ENCODE measurements at places on chromosomes 1 and 21.

- no peak for DNase-seq
Observed at GRCh38 chr1:83997631-83998030, 1.3 kb downstream of the TTLL7 start.

GRCh38 chr1:181120924-181121323, 32.4 kb downstream of the IER5 start:
- DNase-seq: no peak

GRCh38 chr1:30314591-30314990, 408.8 kb downstream of the MATN1 start:
- no peak for DNase-seq

- no peak for DNase-seq
Observed at GRCh38 chr1:107138767-107139445, 1.9 kb upstream of the NTNG1 start.

DNA sequence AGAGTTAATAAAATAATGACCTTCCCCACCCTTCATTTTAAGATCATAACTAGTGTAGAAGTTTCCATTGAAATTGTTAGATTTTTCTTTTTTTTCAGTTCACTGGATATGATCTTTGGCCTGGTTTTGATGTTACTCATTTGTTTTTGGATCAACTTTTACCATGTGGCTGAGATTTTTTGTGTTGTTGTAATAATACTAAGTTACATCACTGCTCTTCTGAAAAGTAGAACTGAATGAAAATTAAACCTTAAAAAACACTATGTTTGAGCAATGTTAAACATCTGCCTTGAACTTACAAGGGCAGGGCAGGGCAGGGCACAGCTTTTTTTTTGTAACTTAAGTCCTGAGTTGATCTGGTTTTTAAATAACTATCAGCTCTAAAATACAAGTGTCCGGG, 204.8 kb upstream of the ADAMTS5 start:
- no peak for DNase-seq

DNA sequence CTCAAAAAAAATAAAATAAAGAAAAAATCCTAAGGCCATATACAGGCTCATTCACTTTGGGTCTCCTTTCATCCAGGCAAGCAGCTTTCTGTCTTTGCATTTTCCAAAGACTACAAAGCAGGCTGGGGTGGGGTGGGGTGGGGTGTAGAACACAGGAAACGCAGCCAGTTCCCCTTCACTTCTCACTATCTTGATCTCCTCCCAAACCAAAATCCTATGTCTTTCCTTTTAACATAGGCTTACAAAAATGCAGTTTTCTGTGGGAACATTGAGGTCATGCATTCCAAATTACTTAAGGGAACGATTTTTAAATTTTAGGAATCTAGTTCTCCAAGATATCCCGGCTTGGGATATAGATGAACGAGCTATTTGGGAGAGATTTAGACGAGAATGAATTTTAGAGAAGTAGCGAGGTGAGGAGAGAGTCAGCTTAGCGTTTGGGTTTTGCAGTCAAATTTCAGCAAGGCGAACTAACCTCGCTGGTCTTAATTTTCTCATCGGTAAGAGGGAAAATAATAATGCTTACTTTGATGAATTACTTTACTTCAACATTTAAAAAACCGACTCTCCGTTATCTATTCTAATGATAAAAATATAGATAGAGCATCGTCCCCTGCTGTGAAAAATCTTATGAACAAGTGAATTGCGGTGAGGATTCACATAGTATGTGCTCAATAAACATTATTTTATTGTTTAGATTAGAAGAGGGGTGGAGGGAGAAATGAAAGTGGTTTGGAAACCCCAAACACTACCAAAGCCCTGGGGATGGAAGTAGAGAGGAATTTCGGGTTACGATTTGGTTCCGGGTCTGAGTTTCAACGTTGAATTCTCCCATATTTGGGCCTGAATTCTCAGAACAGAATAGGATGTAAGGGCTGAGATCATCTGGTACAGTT, 735 bp upstream of the STX12 start:
- no peak for DNase-seq

DNA sequence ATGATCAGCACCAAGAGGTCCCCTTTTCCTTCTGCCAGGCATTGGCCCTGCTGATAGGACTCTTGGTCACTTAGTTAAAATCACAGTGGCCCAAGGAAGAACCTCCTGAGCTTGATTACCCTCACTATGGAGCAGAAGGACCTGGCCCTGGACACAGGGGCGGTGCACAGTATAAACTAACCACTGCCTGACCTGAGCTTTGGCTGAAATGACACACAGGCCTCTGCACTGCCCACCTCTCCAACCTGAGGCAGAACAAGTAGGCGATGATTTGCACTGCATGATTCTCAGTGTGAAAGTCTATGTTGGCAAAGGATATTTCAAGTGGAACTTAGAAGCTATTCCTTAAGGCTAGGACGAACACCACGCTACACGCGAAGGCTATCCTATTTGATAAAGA, 48.5 kb downstream of the CAPN2 start:
- no peak for DNase-seq

DNA sequence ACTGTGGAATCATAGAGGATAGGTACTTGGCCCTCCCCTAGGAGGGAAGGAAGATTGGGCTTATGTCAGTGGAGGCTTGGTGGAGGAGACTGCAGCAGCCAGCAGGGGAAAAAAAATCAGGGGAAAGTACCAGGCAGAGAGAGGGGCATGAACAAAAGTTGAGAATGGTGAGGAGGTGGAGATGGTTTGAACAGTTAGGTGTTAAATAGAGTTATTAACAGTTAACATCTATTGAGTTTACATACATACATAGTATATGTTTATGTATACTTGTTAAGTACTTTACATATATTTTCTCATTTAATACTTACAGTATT, 136.5 kb upstream of the HNRNPU start:
- DNase-seq: no peak

DNA sequence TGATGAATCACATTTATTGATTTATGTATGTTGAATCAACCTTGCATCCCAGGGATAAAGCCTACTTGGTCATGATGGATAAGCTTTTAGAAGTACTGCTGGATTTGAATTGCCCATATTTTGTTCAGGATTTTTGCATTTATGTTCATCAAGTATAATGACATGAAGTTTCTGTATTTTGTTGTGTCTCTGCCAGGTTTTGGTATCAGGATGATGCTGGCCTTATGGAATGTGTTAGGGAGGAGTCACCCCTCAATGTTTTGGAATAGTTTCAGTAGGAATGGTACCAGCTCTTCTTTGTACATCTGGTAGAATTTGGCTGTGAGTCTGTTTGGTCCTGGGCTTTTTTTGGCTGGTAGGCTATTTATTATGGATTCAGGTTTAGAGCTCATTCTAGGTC, 1643.1 kb upstream of the B3GALT2 start:
- no peak for DNase-seq

DNA sequence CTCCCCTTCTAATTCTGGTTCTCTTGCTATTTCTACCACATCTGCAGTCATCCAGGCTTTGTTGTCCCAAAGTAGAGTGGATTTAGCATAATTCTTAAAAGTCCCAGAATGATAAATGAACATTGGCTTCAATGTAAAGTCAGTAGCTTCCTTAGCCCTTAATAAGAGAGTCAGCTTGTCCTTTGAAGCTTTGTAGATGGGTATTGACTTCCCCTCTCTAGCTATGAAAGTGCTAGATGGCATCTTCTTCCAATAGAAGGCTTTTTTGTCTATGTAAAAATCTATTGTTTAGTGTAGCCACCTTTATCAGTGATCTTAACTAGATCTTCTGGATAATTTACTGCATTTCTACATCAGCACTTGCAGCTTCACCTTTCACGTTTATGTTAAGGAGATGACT, 181.4 kb upstream of the B3GALT2 start:
- no peak for DNase-seq

DNA sequence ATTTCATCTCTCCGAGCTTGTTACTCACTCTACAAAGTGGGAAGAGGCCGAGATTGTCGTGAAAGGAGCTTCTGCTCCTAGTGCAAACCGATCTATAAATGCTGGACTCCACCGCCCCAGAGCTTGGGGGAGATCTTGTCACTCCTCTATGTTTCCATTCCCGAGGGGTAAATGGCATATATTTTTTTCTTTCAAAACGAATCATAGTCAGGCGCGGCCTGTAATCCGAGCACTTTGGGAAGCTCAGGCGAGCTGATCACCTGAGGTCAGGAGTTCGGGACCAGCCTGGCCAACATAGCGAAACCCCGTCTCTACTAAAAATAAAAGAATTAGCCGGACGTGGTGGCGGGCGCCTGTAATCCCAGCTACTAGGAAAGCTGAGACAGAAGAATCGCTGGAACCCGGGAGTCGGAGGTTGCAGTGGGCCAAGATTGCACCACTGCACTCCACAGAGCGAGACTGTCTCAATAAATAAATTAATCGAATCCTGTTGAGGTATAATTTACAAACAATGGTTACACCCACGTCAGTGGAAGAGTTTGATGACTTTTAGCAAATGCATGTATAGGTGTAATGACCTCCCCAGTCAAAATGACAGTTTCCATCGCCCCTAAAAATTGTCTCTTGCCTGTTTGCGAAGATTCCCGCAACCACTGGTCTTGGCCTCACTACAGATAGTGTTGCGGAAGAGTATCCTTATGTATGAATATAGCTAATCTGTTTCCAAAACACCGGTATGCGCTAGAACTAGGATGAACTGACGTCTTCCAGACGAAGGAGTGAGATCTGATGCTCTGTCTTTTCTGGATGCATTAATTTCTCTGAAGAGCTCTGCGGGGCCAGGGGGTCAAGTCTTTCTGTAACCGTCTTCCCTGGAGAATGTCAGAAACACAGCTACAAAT, 840 bp upstream of the HEATR1 start:
- DNase-seq: no peak
